ENCODE measurements at places on chromosomes 3 and 15.

GRCh38 chr3:98901119-98901391, 440 bp downstream of the DCBLD2 start:
- no peak for DNase-seq

DNA sequence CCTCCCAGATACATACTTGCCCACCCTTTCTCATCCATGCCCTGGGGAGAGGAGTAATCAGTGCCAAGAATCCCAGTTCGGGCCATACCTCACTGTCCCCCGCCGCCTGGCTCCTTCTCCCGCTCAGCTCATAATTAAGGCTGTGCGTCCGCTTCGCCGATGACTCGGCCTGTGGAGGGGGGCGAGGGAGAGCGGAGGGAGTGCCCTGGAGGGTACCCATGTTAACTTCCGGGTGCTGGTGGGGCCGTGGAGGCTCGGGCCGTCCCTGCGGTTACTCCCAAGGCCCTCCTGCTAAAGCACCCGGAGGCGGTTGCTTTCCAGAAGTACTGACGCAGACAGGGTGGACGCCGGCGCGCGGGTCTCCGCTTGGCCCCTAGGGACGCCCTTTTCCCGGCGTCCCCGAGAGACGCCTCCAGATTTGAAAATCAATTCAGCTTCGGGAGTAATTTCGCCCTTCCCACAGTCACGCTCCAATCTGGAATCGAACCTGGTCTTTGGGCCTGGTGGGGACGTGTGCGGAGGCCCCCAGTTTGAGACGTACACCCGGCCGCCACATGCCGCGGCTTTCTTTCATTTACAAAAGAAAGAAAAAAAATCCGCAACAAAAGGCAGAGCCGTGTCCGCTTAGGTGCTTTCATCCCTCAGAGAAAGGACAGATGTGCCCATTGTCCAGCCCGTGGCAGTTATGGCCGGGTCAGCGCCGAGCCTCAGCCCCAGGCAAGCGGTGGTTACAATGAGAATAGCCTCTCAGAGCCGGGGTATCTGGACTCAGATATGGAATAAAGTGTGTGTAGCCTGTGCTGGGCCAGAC, 1.0 kb upstream of the ONECUT1 start:
- no peak for DNase-seq

GRCh38 chr3:197753263-197753662, 3.6 kb downstream of the FYTTD1 start:
- DNase-seq: no peak

DNA sequence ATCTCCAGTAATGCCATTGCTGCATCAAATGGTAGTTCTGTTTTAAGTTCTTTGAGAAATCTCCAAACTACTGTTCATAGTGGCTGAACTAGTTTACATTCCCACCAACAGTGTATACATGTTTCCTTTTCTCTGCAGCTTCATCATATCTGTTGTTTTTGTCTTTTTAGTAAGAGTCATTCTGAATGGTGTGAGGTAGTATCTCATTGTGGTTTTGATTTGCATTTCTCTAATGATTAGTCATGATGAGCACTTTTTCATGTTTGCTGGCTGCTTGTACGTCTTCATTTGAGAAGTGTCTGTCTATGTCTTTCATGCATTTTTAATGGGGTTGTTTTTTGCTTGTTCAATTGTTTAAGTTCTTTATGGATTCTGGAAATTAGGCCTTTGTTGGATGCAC, 10.2 kb upstream of the GCSAM start:
- no peak for DNase-seq

- DNase-seq: no peak
Observed at GRCh38 chr3:61875976-61876671, 314.8 kb downstream of the PTPRG start.

- no peak for DNase-seq
Observed at GRCh38 chr3:178300441-178300959, 235.7 kb upstream of the KCNMB2 start.

DNA sequence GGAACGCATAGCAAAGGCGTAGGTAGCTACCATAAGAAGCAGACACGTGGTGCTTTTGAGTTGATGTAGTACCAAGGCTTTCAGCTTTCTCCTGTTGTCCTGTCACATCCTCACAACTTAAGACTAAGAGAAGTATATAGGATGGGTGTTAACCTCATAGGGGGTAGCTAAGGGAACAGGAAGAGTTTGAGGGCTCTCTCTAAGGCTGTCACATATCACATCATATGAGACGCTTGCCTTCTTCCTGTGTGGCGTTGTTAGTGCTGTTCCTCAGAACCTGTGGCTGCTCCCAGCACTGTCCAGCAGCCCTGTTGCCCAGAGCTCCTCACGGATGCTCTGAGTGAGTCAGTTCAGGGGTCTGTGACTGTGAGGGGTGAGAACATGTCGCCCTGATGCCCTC, 14.7 kb downstream of the DHX30 start:
- DNase-seq: no peak

- DNase-seq: no peak
Observed at GRCh38 chr3:54905261-54905888, 22.5 kb downstream of the LRTM1 start.

Measured in chondrocyte (in vitro differentiated cells).